ENCODE measurements at places on chromosomes 11 and 22. TPM values are rescaled to one million over a fixed set of nuclear protein-coding genes. Genes with fewer than 3 reads are reported as not detected.

The PPME1 gene
- 37.8 TPM for total RNA-seq

The SLCO2B1 gene
- total RNA-seq: 293 TPM

GRCh38 chr11:59666969-59667368 is 1.9 kb downstream of the PATL1 start:
- H3K4me1 ChIP-seq: peaks cover 10% of the 10 kb centered on the region
- DNase-seq: no peak
- H3K4me3 ChIP-seq: no peak overlapping the region

GRCh38 chr11:117395476-117395875 is 67.8 kb downstream of the CEP164 start:
- H3K27me3 ChIP-seq: no peaks in the 10 kb centered on the region
- H3K4me3 ChIP-seq: no peak overlapping the region
- no peak overlapping the region for H3K27ac ChIP-seq
- no peak for DNase-seq
- no peaks in the 10 kb centered on the region for H3K36me3 ChIP-seq

GRCh38 chr11:104570078-104570701 is 328.1 kb downstream of the CASP12 start:
- H3K27me3 ChIP-seq: no peaks in the 10 kb centered on the region
- no peaks in the 10 kb centered on the region for H3K36me3 ChIP-seq
- no peak overlapping the region for H3K4me3 ChIP-seq
- no peaks in the 10 kb centered on the region for H3K4me1 ChIP-seq
- DNase-seq: no peak

The KRTAP5-9 gene
- total RNA-seq: not detected

The TRIM29 gene
- total RNA-seq: 33.3 TPM

The POLD3 gene
- 35.0 TPM for total RNA-seq

DNA sequence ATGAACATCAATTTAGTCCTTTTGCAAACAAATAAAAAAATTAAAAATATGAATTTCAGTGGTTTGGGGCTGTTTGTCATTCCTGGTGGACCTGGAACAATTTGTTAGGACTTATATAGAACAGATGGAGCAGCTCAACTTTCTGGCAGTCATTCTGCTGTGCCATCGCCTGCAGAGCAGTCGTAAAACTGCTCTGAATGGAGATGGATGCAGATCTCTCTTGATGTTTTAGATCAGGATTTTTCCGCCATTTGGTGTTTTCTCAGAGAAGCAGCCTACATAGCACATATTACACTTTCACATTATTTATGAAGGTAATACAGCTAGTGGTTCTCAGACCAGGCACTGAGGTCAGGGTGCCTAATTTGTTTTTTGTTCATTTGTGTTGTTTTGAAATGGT is 31.8 kb upstream of the HSPA8 start:
- H3K27ac ChIP-seq: no peak overlapping the region
- no peaks in the 10 kb centered on the region for H3K27me3 ChIP-seq
- H3K4me3 ChIP-seq: no peak overlapping the region

The APOA5 gene
- not detected for total RNA-seq

GRCh38 chr11:10655227-10655626 is 38.3 kb downstream of the IRAG1 start:
- DNase-seq: no peak
- H3K36me3 ChIP-seq: no peaks in the 10 kb centered on the region
- no peak overlapping the region for H3K4me3 ChIP-seq
- H3K4me1 ChIP-seq: peaks cover 54% of the 10 kb centered on the region
- H3K27me3 ChIP-seq: no peaks in the 10 kb centered on the region

The C11orf87 gene
- not detected for total RNA-seq

DNA sequence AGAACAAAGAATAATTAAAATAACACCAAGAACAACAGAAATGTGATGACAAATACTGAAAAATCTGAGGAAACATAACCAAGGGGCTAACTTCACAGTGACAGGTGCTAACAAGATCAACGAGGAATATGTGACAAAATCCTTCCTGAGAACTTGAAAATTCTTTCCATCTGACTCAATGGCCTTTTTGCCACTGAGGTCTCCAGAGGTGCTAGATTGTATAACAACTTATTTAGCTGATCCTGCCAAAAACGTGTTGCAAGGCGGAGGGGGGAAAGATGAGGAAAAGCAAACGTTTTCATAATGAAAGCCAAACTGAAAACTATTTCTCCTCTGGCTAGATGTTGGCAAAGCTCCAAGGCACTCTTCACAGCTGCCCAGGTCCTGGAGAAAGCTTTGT is 364.5 kb downstream of the NTM start:
- H3K4me1 ChIP-seq: no peaks in the 10 kb centered on the region
- no peak for DNase-seq
- H3K36me3 ChIP-seq: no peaks in the 10 kb centered on the region
- H3K27ac ChIP-seq: no peak overlapping the region

The OR5M10 gene
- total RNA-seq: not detected

The SH3BP1 gene
- 80.9 TPM for total RNA-seq

GRCh38 chr11:126587541-126587940 is 232.1 kb downstream of the ST3GAL4 start:
- H3K4me3 ChIP-seq: no peak overlapping the region
- no peaks in the 10 kb centered on the region for H3K27me3 ChIP-seq
- H3K36me3 ChIP-seq: no peaks in the 10 kb centered on the region
- no peak for DNase-seq
- H3K27ac ChIP-seq: no peak overlapping the region

The BEST1 gene
- 3.4 TPM for total RNA-seq

GRCh38 chr11:69138265-69138664 is 17.5 kb upstream of the SMIM38 start:
- H3K36me3 ChIP-seq: no peaks in the 10 kb centered on the region
- no peak overlapping the region for H3K4me3 ChIP-seq
- no peaks in the 10 kb centered on the region for H3K27me3 ChIP-seq
- no peaks in the 10 kb centered on the region for H3K4me1 ChIP-seq
- no peak for DNase-seq

GRCh38 chr22:39923696-39924095 is 22.8 kb downstream of the GRAP2 start:
- no peaks in the 10 kb centered on the region for H3K4me1 ChIP-seq
- no peak overlapping the region for H3K27ac ChIP-seq
- no peaks in the 10 kb centered on the region for H3K27me3 ChIP-seq
- no peak overlapping the region for H3K4me3 ChIP-seq
- no peak for DNase-seq

DNA sequence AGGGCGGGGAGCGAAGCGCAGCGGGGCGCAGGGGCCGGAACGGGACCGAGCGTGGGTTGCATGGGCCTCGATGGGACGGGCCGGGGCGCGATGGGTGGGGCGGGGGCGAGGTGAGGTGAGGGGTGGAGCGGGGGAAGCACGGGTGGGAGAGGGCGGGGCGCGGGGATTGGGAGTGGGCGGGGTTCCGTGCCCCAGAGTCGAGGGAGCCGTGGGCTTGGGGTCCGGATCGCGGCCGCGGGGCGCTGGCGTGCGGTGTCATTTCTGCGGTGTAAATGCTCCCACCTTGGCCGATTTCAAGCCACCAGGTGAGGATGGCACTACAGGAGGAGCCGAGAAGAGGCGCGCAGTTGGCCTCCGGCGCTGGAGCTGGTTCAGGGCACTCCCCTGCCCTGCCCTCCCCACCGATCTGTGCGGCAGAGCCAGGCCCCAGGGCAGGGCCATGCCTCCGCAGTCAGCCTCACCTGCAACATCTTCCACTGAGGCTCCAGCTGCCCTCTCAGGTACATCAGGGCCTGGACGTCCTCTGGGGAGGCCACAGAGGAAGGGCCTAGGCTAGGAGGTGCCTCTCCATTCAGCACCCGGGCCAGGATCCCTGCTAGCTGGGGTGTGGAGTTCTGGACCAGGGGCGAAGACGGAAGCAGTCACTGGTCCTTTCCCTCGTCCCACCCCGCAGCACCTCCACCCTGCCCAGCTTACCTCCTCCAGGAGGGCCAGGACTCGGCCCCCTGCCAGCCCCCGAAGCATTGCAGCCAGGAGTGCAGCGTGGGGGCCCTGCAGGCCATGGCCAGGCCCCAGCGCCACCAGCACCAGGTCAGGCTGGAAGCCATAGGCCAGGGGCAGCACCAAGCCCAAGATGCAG is 620 bp upstream of the TUBGCP6 start:
- no peaks in the 10 kb centered on the region for H3K27me3 ChIP-seq
- H3K4me3 ChIP-seq: peak overlapping the region; percentile 77
- peaks cover 38% of the 10 kb centered on the region for H3K4me1 ChIP-seq
- peak overlapping the region; percentile 95 for H3K27ac ChIP-seq
- DNase-seq: no peak

GRCh38 chr11:74318241-74318932 is 6.9 kb upstream of the P4HA3 start:
- H3K27me3 ChIP-seq: no peaks in the 10 kb centered on the region
- H3K27ac ChIP-seq: no peak overlapping the region
- H3K4me3 ChIP-seq: no peak overlapping the region
- H3K36me3 ChIP-seq: no peaks in the 10 kb centered on the region
- H3K4me1 ChIP-seq: no peaks in the 10 kb centered on the region

The CDCA5 gene
- total RNA-seq: 0.94 TPM

The CARD18 gene
- total RNA-seq: not detected

DNA sequence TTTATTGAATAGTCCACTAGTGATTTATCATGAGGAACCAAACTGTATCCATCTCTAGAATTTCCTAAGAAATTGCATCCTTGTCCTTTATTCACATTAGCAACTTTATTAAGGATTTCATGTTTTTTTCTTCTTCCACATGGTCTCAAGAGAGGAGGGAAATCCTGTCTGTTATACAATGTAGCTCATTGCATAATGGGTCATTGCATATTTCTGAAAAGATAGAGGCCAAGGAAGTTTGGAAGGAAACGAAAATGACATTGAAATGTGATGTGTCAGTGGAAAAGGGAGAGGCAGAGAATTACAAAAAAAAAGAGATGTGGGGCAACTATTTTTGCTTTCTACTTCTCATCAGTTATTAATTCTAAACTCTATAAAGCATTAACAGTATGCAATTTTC is 353.1 kb downstream of the METTL15 start:
- no peaks in the 10 kb centered on the region for H3K36me3 ChIP-seq
- no peak overlapping the region for H3K4me3 ChIP-seq
- no peak overlapping the region for H3K27ac ChIP-seq

The TBX10 gene
- 82.5 TPM for total RNA-seq

The TMEM132A gene
- 28.9 TPM for total RNA-seq

DNA sequence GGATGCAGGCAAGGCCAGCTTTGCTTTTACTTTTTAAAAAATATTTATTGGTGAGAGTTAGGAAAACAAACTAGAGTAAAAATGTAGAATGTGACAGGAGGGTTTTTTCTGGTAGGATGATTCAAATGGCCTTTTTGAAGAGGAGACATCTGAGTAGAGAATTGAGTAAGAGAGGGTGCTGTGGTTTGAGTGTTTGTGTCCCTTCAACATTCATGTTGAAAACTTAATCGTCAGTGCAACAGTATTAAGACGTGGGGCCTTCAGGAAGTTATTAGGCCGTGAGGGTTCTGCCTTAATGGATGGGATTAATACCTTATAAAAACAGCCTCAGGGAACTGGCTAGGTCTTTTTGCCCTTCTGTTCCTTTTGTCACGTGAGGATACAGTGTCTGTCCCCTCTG is 288.8 kb upstream of the C11orf87 start:
- no peaks in the 10 kb centered on the region for H3K4me1 ChIP-seq
- DNase-seq: no peak
- H3K27ac ChIP-seq: no peak overlapping the region
- no peaks in the 10 kb centered on the region for H3K36me3 ChIP-seq
- no peaks in the 10 kb centered on the region for H3K27me3 ChIP-seq

DNA sequence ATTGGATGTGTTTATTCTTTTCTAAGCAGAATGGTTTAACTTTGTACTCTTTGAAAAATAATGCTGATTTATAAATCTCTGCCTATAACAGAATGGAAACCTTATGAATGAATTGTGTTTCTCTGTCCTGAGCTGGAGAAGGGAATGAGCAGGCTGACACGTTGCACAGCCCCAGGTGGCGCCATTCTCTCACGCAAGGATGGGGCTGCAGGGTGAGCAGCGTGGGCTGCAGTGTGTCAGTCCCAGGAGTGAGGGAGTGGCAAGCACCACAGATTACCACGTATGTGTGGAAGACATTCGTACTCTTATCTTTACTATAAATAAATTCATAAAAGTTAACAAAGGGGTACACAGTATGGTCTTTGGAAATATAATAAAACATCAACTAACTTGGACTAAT is 33.4 kb downstream of the FDX1 start:
- no peaks in the 10 kb centered on the region for H3K4me1 ChIP-seq
- no peak overlapping the region for H3K27ac ChIP-seq
- H3K27me3 ChIP-seq: no peaks in the 10 kb centered on the region

DNA sequence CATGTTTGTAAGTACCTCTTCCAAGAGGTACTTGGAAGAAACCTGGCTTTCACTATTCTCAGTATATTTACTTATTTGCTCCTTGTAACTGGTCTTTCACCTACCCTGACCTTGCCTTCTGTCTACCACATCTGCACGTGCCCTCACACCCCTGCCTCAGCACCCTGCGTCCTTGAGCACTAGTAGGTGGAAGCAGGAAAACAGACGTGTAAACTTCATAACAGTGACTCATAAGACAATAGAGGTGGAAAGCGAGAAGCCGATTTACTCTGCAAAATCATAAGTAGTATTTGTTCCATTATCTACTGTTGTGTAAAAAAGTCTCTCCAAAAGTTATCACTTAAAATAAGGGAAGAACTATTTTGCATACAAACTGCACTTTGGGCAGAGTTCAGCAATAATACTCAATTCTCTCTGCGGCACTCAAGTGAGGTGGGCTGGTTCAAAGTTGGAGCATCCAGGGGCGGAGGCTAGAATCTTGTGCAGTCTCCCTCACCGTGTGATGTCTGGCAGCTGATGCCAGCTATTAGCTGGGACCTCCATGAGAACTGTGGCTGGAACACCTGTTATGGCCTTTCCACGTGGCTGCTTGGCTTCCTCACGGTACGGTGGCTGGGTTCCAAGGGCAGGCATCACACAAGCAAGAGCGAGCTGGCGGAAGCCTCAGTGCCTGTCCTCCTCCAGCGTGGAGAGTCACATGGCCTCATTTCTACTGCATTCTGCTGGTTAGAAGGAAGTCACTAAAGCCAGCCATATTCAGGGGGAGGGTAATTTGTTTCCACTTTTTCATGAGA is 30.4 kb downstream of the PACS1 start:
- peak overlapping the region; percentile 6 for H3K4me3 ChIP-seq
- H3K36me3 ChIP-seq: no peaks in the 10 kb centered on the region
- peak; percentile 91 for DNase-seq
- H3K27ac ChIP-seq: peak overlapping the region; percentile 47
- H3K4me1 ChIP-seq: no peaks in the 10 kb centered on the region

The TRIM22 gene
- total RNA-seq: 42.5 TPM

GRCh38 chr11:76194872-76195668 is 11.2 kb downstream of the WNT11 start:
- no peak for DNase-seq
- no peaks in the 10 kb centered on the region for H3K27me3 ChIP-seq
- no peaks in the 10 kb centered on the region for H3K4me1 ChIP-seq
- no peaks in the 10 kb centered on the region for H3K36me3 ChIP-seq

DNA sequence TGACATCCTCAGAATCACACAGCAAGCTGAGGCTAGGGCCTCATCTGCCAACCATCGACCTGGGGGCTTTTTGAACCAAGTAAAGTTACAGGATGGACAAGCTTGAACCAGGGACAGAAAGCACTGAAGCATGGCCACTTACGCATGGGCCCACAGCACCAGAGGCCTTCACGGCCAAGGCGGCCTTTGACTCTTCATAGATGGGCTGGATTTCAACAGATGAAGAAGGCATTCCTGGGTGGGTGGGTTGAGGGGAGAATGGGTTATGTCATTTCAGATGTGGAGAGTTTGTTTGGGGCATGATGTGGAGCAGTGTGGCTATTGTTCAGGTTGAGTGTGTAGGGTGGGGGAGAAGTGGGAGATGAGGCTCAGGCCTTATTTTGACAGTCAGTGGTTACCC is 60.2 kb downstream of the LRRC32 start:
- peak; percentile 14 for DNase-seq
- no peak overlapping the region for H3K27ac ChIP-seq
- H3K4me3 ChIP-seq: no peak overlapping the region
- H3K36me3 ChIP-seq: no peaks in the 10 kb centered on the region
- H3K4me1 ChIP-seq: no peaks in the 10 kb centered on the region

The KCNE3 gene
- total RNA-seq: 13.5 TPM

The CECR2 gene
- total RNA-seq: 0.54 TPM

Measured in Peyer's patch (tissue), 4 donors.